Mesenchymal stem cell (in vitro differentiated cells and primary cell): ENCODE measurements at places on chromosomes 16 and 17.

DNA sequence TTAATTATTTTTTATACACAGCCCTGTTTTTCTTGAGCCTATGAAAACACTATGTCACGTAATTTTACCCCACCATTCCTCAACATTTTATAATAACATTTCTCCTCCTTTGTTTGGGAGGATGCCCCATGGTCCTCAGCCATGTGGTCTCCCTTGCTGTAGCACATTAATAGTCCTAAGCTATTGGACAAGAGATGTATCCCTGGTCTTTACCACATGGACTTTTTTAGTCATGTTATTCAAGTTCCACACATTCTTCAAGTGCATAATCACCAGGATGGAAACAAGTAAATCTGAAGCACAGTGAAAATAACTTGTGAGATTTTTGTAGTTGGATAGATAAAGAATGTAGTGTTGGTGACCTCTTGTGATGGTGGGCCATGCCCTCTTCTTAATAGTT, 2.0 kb upstream of the KRTAP2-3 start:
- no peaks in the 10 kb centered on the region for H3K36me3 ChIP-seq
- DNase-seq = peak; percentile 70
- H3K27ac ChIP-seq = peak overlapping the region; percentile 93
- peaks cover 9% of the 10 kb centered on the region for H3K4me1 ChIP-seq

DNA sequence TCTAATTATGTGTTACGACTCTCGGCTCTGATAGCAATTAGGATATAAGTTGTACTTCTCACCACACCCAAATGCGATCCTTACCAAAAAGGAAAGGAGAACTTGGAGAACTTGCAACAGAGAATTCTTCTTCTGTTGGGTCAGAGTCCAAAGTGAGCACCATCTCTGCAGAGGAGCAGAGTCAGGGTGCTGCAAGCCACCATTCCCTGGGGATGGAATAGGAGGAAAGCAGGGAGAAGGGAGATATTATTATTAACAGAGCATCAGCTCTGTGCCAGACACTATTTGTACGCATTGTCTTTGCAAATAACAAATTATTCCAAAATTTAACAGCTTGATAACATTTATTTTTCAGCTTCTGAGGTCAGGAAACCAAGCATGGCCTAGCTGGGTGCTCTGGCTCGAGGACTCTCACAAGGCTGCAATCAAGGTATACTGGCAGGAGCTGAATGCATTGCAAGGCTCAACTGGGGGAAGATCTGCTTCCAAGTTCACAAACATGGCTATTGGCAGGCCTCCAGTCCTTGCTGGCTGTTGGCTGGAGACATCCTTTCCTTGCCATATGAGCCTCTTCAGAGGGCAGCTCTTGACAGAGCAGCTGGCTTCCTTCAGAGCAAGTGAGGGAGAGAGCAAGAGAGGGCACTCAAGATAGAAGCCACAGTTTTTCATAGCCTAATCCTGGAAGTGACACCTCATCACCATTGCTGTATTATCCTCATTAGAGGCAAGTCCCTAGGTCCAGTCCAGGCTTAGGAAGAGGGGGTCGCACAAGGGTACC, 296.2 kb upstream of the CDH5 start:
- no peak overlapping the region for H3K4me3 ChIP-seq
- no peaks in the 10 kb centered on the region for H3K36me3 ChIP-seq
- no peak overlapping the region for H3K27ac ChIP-seq
- H3K27me3 ChIP-seq = no peaks in the 10 kb centered on the region
- DNase-seq = peak; percentile 74

GRCh38 chr16:17403156-17403809, 67.5 kb downstream of the XYLT1 start:
- no peaks in the 10 kb centered on the region for H3K36me3 ChIP-seq
- H3K27ac ChIP-seq = no peak overlapping the region
- no peak overlapping the region for H3K4me3 ChIP-seq
- H3K27me3 ChIP-seq = no peaks in the 10 kb centered on the region
- no peak for DNase-seq
- no peaks in the 10 kb centered on the region for H3K4me1 ChIP-seq

GRCh38 chr16:2962334-2963073, 1.6 kb upstream of the KREMEN2 start:
- peaks cover 29% of the 10 kb centered on the region for H3K4me1 ChIP-seq
- peaks cover 5% of the 10 kb centered on the region for H3K36me3 ChIP-seq
- no peak overlapping the region for H3K4me3 ChIP-seq

GRCh38 chr16:89357055-89357816, 133.1 kb downstream of the ANKRD11 start:
- H3K27ac ChIP-seq = no peak overlapping the region
- H3K4me1 ChIP-seq = peaks cover 47% of the 10 kb centered on the region
- no peaks in the 10 kb centered on the region for H3K27me3 ChIP-seq
- H3K4me3 ChIP-seq = no peak overlapping the region

- H3K4me3 ChIP-seq = no peak overlapping the region
- H3K36me3 ChIP-seq = no peaks in the 10 kb centered on the region
- H3K4me1 ChIP-seq = peaks cover 50% of the 10 kb centered on the region
- peak overlapping the region; percentile 99 for H3K27ac ChIP-seq
These were observed 10.1 kb upstream of the COL1A1 start for GRCh38 chr17:50211249-50212120.

DNA sequence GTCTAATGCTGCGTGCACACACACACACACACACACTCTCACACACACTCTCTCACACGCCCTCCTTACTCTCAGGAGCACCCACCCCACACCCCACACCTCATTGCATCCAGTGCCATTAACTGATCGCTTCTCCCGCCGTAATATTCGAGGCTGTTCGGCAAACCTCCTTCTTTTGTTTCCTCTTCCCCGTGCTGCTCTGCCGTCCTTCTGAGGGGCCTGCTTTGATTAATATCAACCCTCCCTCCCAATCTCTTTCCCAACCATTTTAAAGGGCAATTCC, 156.2 kb upstream of the TNRC6C start:
- DNase-seq = no peak
- peaks cover 58% of the 10 kb centered on the region for H3K27me3 ChIP-seq
- no peaks in the 10 kb centered on the region for H3K36me3 ChIP-seq
- H3K4me1 ChIP-seq = peaks cover 3% of the 10 kb centered on the region
- H3K27ac ChIP-seq = no peak overlapping the region
- H3K4me3 ChIP-seq = no peak overlapping the region

DNA sequence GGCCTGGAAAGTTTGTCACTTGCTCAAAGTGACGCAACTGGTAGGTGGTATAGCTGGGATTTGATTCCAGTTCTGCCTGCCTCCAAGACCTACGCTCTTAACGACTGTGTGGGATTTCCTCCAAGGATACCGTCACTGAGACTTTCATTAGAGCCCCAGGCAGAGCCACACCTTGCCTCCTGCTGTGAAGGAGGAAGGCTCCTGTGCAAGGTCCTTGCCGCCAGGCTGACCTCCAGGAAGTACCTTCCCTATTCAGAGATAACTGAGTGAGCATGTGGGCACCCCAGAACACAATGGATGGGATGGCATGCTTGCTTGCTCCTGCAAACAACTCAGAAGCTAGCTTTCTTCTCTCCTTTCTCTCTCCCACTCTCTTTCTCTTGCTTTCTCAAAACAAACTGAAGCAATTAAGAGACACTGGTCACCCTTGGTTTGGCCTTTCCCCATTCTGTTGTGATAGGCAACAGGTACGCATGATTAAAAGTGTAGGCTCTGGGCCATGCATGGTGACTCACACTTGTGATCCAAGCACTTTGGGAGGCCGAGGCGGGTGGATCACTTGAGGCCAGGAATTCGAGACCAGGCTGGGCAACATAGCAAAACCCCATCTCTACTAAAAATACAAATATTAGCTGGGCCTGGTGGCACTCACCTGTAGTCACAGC, 30.7 kb downstream of the CACNG3 start:
- no peak for DNase-seq
- H3K27ac ChIP-seq = no peak overlapping the region
- no peaks in the 10 kb centered on the region for H3K36me3 ChIP-seq

- H3K36me3 ChIP-seq = no peaks in the 10 kb centered on the region
- peaks cover 3% of the 10 kb centered on the region for H3K4me1 ChIP-seq
- H3K27me3 ChIP-seq = no peaks in the 10 kb centered on the region
- H3K27ac ChIP-seq = no peak overlapping the region
- no peak for DNase-seq
These were observed 112.4 kb upstream of the NOL11 start for GRCh38 chr17:67605256-67605912.

DNA sequence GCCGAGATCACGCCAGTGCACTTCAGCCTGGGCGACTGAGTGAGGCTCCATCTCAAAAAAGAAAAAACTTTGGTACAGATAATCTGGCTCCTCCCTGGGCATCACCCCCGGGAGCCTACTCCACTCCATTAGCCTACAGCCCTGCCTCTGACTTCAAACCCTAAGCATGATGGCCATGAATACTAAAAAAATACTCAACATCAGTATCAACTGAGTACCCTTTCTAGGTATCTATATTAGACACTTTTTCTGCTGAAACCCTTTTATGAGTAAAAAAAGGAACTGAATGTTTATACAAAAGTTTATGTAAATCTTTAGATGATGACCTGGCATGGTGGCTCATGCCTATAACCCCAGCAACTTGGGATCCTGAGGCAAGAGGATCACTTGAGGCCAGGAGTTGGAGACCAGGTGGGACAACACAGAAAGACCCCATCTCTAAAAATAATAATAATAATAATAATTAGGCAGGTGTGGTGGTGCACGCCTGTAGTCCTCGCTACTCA, 6.9 kb downstream of the RDM1 start:
- H3K4me1 ChIP-seq = no peaks in the 10 kb centered on the region
- H3K27me3 ChIP-seq = no peaks in the 10 kb centered on the region
- H3K27ac ChIP-seq = no peak overlapping the region
- DNase-seq = no peak
- H3K36me3 ChIP-seq = no peaks in the 10 kb centered on the region
- H3K4me3 ChIP-seq = no peak overlapping the region

DNA sequence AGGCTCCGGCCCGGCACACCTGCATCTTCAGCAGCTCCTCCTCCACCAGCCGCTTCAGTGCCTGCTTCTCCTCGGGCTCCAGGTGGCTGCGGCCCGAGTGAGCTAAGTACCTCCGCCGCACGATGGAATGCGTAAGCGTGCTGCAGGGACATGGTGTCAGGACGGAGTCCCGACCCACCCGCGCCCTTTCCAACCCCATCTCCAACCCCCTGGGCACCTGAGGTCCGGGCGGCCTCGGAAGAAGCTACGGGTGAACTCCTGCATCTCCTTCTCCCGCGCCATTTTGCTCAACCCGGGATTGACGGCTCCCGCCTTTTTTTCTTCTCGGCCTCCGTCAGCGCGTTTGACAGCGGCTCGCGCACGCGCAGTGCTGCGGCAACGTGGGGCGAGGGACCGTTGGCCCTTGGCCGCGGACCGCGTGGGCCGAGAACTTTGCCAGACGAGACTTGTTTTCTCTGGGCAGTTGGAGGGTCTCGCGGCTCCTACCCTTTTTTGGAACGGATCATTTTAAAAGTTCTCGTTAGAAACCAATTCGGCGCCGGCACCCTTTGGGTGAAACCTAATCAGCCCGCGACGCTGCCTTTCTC, at the start of gene HIRIP3:
Gene HIRIP3 (minus strand): TSS at position 294 of the 587 bp plus-strand sequence. CDS start 12 bp downstream, at position 282.
- H3K27me3 ChIP-seq = no peaks in the 10 kb centered on the region
- peak within 1 kb of the TSS; percentile 66 for H3K27ac ChIP-seq
- DNase-seq = peak; percentile 81
- peak within 1 kb of the TSS; percentile 98 for H3K4me3 ChIP-seq
- peaks cover 14% of the 10 kb centered on the region for H3K4me1 ChIP-seq

- H3K27ac ChIP-seq = no peak overlapping the region
- H3K4me1 ChIP-seq = peaks cover 7% of the 10 kb centered on the region
- no peaks in the 10 kb centered on the region for H3K27me3 ChIP-seq
- H3K36me3 ChIP-seq = peaks cover 3% of the 10 kb centered on the region
- H3K4me3 ChIP-seq = no peak overlapping the region
These were observed 90.8 kb downstream of the ADCY9 start for GRCh38 chr16:4025428-4025827.

GRCh38 chr17:14838567-14838966, 426.6 kb downstream of the PMP22 start:
- no peak overlapping the region for H3K27ac ChIP-seq
- H3K4me3 ChIP-seq = no peak overlapping the region
- no peak for DNase-seq
- no peaks in the 10 kb centered on the region for H3K27me3 ChIP-seq
- H3K4me1 ChIP-seq = peaks cover 3% of the 10 kb centered on the region
- H3K36me3 ChIP-seq = no peaks in the 10 kb centered on the region

- peaks cover 31% of the 10 kb centered on the region for H3K36me3 ChIP-seq
- H3K4me3 ChIP-seq = no peak overlapping the region
- peak; percentile 49 for DNase-seq
- H3K4me1 ChIP-seq = peaks cover 6% of the 10 kb centered on the region
- no peaks in the 10 kb centered on the region for H3K27me3 ChIP-seq
These were observed 129.4 kb downstream of the TANGO6 start for GRCh38 chr16:68972720-68973119.

DNA sequence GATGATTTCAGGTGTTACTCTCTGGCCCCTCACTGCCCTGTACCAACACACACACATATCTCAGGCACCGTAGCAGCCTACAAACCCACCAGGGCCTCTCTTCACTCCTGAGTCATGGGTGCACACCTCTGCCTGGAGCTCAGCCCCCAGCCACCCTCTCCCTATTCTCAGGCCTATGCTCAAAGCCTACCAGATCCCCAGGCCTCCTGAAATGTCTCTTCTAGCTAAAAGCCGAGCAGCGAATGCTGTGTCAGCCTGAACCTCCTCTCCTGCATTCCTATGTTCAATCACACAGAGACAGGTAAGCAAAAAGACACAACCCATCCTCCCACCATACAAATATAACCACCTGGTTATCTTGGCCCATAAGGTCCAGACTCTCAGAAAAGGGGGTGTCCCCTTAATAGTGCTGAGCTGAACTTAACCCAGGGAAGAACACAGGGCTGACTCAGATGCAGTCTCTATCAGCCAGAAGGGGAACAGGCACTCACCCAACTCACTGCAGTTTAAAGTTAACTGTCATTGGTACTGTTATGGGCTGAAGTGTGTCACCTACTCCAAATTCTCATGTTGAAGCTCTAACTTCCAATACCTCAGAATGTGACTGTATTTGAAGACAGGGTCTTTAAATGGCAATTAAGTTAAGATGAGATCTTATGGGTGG, 62.0 kb upstream of the TEKT3 start:
- H3K27ac ChIP-seq = no peak overlapping the region
- no peaks in the 10 kb centered on the region for H3K27me3 ChIP-seq
- no peak overlapping the region for H3K4me3 ChIP-seq
- H3K36me3 ChIP-seq = no peaks in the 10 kb centered on the region
- no peak for DNase-seq

GRCh38 chr16:3594316-3595109, 16.9 kb downstream of the SLX4 start:
- H3K36me3 ChIP-seq = peaks cover 27% of the 10 kb centered on the region
- H3K4me3 ChIP-seq = no peak overlapping the region
- no peak overlapping the region for H3K27ac ChIP-seq

GRCh38 chr17:36935671-36936454, 1.4 kb upstream of the LHX1 start:
- no peak for DNase-seq
- H3K27ac ChIP-seq = no peak overlapping the region
- H3K27me3 ChIP-seq = peaks cover 100% of the 10 kb centered on the region

DNA sequence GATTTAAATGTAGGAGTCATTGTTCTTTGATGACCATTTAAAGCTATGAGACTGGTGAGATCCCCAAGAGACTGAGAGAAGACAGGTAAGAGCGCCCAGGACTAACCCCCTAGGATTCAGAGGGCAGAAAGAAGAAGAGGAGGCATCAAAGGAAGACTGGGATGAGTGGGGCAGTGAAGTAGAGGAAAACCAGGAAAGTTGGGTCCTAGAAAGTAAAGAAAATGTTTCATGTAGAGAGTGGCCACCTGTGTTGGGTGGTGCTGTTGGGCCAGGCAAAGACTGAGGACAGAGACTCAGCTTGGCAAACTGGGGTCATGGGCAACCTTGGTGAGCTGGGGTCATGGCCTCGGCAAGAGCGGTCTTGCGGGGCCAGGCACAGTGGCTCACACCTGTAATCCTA, 1.3 kb upstream of the HAP1 start:
- H3K36me3 ChIP-seq = no peaks in the 10 kb centered on the region
- H3K4me1 ChIP-seq = peaks cover 35% of the 10 kb centered on the region
- DNase-seq = no peak
- H3K27ac ChIP-seq = no peak overlapping the region
- H3K4me3 ChIP-seq = no peak overlapping the region
- H3K27me3 ChIP-seq = peaks cover 64% of the 10 kb centered on the region
